ENCODE measurements at places on chromosomes 1 and 21.

DNA sequence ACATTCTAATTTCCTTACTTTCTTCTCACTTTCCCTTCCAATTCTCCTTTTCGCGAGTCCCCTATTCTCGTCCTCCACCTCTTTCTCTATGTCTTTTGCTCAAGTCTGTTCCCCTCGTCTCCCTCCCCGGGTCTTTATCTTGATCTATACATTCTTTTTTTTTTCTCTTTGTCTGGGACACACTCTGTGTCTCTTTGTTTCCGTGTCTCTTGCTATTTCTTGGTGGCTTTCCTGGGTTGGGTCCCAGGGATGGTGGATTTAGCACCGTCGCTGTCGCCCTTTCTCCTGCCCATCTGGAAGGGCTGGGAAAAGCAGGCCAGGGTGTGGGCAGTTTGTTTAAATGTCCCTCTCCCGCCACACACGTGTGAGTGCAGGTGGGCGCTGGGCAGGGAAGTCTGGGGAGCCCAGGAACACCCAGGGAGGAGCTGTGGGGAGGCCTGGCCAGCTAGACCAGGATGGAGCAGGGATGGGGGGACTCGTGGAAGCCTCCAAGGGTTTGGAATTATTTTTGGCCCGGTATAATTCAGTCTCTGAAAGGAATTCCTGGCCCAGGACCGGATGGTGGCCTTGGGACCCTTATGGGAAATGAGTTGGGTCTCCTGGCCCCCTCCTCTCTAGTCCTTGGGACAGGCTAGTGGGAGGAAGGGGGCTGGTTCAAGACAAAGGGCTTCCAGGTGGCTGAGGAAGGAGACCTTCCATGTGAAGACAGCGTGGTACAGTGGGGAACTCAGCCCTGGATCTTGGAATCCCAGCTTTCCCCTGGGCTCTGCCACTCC, 9.5 kb upstream of the ID3 start:
- DNase-seq = no peak

- peak; percentile 68 for DNase-seq
These were observed 4.6 kb downstream of the RCC1 start for GRCh38 chr1:28510273-28510969.

DNA sequence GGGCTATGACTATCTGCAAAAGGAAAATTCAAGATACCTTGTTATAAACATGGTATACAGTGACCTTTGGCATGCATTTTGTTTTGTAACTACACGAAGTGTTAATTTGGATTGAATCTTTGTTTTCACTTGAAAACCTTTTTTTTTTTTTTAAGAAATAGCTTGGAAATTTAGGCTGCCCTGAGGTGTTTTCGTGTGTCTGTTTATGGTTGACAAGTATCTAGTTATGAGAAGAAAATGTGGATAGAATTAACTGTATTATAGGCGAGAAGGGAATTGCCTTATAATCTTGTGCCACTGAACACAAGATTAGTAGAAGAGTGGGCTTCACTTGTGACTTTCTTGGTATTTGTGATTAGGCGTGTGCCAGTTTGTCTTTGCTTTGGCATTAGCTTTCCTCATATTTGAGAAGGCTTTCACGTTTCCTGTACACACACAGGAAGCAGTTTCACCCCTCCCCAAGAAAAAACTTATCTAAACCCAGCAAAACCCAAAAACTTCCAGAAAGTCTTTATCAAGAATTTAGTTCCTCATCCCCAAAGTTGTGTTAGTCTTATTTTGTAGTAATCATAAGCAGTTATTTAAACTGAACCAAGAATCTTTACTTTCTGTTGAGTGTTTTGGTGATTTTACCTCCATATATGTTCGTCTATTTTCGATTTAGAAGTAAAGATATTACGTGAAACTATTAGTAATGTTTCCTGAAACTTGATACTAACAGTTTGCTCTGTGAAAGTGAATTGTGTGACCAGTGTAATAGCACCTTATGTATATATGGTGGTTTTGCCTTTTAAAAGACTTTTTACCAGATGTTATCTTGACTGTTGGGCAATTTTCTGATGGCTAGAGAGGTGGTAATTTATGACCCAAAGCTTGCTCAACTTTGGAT, 3.8 kb downstream of the DYRK1A start:
- no peak for DNase-seq

GRCh38 chr1:156399355-156400125, 30.5 kb downstream of the RHBG start:
- DNase-seq = no peak

DNA sequence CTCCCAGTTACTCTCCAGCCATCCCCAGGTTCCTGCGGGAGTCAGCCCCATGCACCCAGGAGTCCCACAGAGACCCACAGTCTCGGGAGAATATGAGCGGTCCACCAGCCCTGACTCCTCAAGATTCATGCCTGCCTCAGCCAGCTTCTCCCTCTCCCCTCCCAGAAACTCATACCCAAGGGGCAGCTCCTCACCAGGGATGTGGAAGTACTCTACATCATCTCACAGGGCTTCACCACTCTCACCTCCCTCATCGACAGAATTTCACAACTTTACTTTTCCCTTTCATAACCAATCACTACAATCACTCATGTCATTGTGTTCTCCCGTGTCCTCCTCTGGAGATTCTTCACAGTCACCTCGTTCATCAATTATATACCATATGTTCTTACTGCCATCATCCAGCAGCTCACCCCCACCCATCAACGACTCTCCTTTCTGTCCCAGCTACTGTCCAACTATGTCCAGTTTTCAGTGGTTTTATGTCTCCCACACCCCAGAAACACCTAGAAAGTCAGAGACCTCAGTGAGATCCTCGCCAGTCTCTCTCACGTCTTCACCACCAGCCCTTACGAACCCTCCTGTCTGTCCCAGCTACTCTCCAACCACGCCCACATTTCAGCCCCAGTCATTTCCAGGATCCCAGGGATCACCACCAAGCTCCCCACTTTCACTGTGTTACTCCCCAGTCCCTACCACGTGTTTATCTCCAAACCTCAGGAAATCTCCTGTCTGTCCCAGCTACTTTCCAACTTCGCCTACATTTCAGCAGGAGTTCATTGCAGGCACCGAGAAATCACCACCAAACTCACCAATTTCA, 1530.1 kb upstream of the TPTE start:
- no peak for DNase-seq

DNA sequence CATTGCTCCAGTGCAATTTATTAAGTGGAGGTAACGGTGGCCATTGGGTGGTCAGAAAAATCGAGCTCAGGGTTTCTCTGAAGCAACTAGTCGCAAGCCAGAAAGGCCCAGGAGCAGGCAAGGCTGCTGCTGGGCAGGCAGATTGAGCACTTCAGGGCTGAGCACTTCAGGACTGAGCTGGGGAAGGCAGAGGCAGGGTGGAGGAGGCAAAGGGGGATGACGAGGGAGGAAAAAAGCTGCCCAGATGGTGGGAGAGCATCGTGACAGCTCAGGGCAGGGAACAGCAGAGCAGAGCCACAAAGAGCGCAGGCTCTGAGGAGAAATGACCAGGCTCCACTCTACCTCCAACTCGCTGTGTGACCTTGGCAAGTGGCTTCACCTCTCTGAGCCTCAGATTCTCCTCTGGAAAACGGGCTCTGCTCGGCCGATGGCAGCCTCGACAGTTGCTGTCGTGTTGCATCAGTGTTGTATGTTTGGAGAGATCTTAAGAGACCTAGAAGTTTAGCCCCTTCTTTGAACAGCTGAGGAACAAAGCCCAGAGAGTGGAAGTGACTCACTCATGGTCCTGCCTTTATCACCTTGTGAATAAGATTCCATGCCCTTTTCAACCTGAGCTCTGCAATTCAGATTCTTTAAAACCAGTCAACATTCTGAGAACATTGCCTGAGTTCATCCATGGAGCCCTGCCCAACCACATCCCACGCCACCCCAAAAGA, 141.4 kb downstream of the SYF2 start:
- DNase-seq = no peak

DNA sequence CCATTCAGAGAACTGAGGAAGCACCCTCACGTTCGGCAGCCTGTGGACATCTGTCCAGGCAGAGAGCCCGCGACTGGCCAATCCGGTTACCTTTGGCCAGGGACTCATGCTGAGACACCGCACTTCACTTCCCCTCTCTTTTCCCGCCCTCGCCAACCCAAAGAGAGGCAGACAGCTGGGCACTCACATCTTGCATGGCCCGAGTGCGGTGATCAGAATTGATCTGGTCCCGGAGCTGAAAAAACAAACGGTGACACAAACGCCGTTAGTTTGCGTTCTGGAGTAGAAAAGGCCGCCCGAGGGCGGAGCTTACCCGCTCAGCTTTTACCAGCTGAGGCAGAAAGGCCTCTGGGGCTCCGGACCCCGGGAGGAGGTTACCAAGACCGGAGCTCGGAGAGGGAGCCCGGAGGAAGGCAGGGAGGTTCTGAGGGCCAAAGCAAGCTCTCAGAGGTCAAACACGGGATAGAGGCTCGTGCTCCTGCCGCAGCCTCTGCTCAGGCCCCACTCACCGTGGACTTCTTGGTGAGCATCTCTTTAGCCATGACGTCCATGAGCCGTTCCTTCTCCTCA, 376 bp downstream of the SF3A3 start:
- peak; percentile 82 for DNase-seq

DNA sequence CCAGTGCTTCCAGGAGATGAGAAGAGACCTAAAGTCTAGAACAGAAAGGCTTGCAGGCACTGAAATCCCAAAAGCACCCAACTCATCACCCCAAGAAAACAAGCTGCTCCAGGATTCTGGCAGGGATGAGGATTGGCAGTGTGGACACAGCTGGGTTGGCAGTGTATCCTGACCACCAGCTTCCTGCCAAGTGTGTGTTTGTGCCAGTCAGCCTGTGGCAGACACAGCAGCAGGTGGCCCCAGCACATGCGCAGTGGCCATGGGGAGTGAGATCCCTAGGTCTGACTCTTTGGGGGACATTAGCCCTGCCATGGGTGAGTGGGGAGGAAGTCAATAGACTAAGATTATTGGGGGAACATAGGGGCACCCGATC, 8.7 kb upstream of the SNAPIN start:
- DNase-seq = peak; percentile 58

- no peak for DNase-seq
These were observed 98.9 kb downstream of the RGS2 start for GRCh38 chr1:192907545-192908243.

GRCh38 chr1:68049941-68050878, at the start of gene DIRAS3:
DIRAS3 (minus strand) TSS chr1:68050627; CDS start chr1:68047297, 3,330 bp downstream.
- no peak for DNase-seq

DNA sequence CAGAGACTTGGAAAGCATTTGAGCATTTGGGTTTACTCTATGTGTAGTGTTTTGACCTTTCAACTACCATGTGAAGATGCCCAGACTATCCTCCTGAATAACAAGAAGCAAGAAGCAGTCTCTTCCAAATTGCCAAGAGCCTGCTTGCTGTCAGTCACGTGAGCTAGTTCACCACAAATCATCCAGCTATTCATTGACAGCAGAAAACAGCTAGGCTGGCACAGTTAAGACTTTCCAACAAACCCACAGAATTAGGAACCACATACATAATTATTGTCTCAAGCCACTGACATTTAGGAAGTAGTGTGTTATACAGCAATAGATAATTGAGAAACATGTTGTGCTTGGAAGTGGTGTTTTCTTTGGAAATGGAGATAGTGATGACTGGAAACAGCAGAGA, 1652.0 kb downstream of the NCAM2 start:
- no peak for DNase-seq

- DNase-seq = no peak
These were observed 70.3 kb downstream of the MAP10 start for GRCh38 chr1:232875536-232875935.

DNA sequence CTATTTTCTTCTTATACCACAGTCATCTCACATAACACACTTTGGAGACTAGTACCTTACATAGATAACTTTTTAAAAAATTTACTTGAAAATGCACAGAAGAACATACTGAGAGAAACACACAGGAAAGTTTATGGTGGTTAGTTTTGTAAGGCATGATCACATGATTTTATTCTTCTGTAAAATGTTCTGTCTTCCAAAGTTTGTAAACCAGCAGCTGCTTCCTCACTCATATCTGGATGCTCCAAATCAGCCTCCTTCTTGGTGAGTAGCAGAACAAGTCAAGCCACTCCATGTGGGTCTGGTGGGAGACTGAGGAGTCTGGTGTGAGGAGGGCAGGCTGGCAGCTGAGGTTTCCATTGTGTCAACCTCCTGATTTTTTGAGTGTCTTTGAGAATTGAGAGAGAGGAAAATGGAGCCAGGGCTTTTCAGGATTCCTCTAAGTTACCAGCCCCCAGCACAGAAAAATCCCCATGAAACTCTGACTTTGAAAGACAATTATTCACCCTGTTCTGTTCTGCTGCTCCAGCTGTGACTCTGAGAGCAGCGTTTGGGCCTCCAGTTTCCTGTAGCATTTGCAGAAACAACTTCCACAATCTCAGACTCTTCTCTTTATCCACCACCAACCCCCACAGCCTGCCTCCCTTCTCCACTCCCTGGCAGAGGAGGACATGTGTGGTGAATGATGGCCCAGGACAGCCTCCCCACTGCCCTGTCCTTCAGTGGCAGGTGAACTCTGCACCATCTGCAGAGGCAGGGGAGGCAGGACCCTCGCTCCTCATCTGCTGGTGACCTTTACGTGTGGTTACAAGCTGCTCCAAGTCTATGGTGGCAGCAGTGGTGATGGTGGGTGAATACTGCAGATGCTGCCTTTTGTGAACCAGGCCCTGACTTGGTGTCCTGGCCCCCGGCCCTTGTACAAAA, 82.3 kb downstream of the FCRL5 start:
- DNase-seq = no peak

DNA sequence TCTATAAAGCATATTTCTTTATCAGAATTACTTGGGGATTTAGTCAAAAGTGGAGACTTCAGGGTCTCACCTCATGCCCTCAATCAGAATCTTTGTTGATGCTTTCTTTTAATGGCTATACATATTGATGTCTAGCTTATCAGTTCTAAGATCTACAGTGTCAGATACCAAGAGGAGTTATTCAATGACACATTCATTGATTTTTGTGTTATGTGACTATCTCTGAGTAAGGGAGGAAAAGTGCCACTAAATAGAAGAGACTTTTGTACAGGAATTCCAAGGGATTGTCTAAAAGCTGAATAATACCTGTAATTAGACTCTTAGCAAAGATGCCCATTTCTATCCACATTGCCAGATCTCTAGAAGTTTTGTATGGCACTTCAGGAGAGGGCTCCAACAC, 87.2 kb downstream of the HLX start:
- no peak for DNase-seq

DNA sequence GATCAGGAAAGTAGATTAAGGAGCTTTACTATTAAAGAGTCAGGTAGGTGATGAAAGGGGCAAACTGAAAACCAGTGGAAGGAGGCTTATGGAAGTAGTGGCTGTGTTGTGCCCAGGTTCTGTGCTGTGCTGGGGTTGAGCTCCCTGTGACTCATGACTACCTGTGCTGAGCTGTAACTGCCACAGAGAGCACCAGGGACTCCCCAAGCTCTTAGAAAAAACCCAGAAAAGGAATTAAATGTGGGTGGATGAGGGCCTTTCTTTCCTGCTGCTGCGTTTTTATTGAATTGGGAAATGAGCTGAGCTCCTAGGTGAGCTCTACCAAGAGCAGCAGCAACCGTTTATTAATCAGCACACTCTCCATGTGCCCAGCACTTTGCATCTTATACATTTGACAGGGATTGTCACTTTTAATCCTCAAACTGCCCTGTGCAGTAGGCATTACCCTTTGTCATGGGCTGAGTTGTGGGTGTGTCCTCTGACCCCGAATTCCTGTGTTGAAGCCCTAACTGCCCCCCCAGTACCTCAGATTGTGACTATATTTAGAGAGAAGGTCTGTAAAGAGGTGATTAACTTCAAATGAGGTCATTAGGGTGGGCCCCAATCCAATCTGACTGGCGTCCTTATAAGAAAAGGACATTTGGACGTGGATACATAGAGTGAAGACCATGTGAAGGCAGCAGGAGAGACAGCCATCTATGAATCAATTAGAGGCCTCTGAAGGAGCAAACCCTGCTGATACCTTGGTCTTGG, 65.4 kb downstream of the AK4 start:
- no peak for DNase-seq

All from activated effector memory CD4-positive, alpha-beta T cell treated with anti-CD3 and anti-CD28 coated beads, Interleukin-2, amount 50 U/mL, for 16 hours (primary cell).